ENCODE measurements at places on chromosomes 2 and 18. TPM values are rescaled to one million over a fixed set of nuclear protein-coding genes. Genes with fewer than 3 reads are reported as not detected.

Gene RESP18
- polyA plus RNA-seq = not detected

Gene REEP1
- polyA plus RNA-seq = not detected

Gene RAB6C
- not detected for polyA plus RNA-seq

Gene ZNF519
- 7.4 TPM for polyA plus RNA-seq

Gene CIB4
- polyA plus RNA-seq = not detected

DNA sequence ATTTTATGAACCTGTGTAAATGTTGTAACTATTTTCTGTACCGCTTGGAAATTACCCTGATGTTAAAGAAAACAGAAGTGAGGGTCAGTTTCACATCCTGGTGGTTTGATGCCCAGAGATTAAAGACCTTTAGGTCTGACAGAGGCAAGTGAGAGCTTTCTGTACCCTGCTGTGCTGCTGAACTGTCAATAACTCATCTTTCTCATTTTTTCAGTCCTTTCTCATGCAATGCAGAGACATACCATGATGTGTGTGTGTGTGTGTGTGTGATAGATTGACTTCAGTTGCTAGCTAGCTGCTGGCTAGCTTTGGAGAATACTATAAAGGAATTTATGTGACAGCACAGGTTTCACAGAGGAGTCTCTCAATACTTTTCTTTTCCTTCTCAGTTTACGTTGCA is 2025.6 kb upstream of the LRRTM1 start:
- DNase-seq = no peak

DNA sequence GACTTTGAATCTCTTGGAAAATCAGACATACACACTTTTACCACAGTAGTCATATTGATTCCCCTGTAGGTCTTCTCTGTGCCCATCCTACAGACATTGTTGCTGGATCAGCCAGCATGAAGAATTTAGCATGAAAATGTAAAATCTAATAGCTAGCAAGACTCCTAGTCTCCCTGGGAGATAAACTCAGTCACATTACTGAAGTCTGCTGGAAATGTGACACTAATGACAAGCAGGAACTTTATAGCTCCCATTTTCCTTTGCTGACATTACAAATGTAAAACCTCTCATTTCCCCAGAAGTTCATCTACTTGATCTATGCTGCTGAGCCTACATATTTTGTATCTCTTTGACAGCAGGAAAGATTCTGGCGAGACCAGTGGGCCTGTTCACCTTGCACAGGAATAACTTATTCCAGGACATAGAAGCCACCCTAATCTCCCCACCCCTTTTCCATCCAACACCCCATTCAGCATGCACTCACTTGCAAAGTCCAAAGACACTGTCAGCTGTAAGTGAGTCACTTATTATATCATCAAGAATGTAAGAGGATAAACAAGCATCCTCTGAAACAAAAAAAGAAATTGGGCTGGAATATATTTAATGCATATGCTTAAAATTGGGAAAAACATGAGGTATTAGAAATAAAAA is 648.3 kb upstream of the PKDCC start:
- DNase-seq = no peak

DNA sequence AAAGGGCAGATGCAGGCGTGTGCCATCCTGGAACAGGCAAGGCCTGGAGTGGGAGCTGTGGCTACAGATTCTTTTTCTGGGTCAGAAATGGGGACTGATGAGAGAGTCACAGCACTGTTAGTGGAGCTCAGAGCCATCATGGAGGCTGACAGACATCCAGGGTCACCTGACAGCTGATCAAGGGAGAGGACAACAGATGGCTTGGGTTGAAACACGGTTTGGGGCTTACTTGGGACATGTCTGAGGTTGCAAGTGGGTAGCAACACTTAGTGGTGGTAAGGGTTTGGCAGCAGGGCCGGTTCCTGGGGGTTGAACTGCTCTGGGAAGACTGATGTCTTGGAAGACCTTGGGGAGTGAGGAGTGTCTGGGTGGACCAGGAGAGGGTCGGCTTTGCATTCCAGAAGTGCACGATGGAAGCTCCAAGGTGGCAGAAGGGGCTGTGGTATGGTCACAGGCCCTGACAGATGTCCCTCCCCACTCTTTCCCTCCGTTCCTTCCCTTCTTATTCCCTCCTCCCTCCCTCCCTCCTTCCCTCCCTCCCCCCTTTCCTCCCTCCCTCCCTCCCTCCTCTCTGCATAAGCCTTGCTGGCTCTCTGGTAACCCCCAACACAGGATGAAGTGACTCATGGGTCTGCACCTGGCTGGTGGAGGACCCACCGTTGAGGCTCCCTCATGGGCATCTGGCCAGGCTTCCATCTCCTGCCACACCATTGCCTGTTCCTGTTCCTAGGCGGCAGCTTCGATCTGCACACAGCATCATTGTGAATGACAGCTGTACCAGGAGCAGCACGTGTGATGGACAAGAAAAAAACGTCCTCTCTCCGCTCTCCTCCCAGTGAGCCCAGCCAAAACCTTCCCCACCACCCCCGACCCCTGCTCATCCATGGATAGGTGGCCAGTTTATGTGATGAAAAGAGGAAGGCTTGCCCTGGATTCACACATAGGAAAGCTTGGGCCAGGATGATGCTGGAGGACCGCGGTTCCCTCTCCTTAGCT is 63.8 kb upstream of the RPL31 start:
- no peak for DNase-seq

Data from immature natural killer cell (primary cell).